Kasumi-1 (cell line): ENCODE measurements at places on chromosomes 11 and 22.

GRCh38 chr11:11173316-11174025 is 179.6 kb downstream of the CSNK2A3 start:
- no peak for DNase-seq

GRCh38 chr11:1743585-1744136 is 6.7 kb downstream of the IFITM10 start:
- no peak for DNase-seq

- DNase-seq, result no peak
Observed at GRCh38 chr22:36027579-36027934, 1.1 kb downstream of the RBFOX2 start.

DNA sequence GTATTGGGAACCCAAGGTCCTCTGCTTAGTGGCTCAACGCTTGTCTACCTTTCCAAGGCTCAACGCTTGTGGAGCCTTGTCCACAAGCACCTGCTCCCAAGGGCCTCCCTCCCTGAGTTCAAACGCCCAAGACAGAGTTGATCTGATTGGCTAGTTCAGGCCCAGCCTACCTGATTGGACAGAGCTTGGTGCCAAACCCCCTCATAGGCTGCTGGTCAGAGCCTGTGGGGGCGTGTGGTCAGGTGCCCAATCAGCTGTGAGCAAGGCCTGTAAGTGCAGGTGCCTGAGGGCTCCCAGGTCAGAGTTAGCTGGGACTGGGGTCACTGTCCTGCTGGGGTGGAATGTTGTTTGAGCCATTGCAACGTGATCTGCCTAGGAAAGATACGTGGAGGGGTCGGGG is 16.9 kb upstream of the TMPRSS6 start:
- no peak for DNase-seq

GRCh38 chr11:6319001-6319703 is 1.1 kb downstream of the CAVIN3 start:
- DNase-seq, result no peak

GRCh38 chr11:95577716-95578460 is 211.7 kb downstream of the FAM76B start:
- peak; percentile 7 for DNase-seq
